ENCODE measurements at places on chromosomes 5 and 9. TPM values are rescaled to one million over a fixed set of nuclear protein-coding genes. Genes with fewer than 3 reads are reported as not detected.

- no peak for DNase-seq
- H3K36me3 ChIP-seq = no peaks in the 10 kb centered on the region
- no peak overlapping the region for H3K27ac ChIP-seq
- no peak overlapping the region for H3K4me3 ChIP-seq
- H3K27me3 ChIP-seq = no peaks in the 10 kb centered on the region
- no peaks in the 10 kb centered on the region for H3K4me1 ChIP-seq
These were observed 381.2 kb downstream of the KIF4B start for GRCh38 chr5:155394727-155395126.

The NIM1K gene
- 10.5 TPM for total RNA-seq

DNA sequence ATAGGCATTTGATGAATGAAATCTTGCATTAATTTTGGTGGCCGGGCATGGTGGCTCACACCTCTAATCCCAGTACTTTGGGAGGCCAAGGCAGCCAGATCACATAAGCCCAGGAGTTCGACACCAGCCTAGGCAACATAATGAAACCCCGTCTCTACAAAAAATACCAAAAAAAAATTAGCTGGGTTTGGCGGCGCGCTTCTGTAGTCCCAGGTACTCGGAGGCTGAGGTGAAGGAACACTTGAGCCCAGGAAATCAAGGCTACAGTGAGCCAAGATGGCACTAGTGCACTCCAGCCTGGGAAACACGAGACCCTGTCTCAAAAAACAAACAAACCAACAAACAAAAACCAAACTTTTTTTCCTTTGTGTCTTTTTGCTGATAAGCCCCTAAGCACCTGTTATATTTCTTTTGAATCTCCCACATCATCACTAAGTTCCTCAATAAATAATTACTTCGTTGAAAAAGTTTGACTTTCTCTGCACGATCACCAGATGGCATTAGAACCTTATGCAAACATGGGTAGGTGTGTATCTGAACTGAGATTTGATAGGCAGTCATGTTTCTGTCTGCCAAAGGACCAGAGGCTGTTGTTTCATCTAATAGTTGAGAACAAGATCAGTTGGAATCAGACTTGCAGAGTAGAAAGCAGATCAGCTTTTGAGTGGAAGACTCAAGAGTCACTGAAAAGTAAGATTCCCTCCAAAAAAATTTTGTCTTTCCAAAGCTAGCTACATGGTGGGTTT is 5.5 kb upstream of the MATR3 start:
- peaks cover 17% of the 10 kb centered on the region for H3K36me3 ChIP-seq
- H3K4me1 ChIP-seq = no peaks in the 10 kb centered on the region

DNA sequence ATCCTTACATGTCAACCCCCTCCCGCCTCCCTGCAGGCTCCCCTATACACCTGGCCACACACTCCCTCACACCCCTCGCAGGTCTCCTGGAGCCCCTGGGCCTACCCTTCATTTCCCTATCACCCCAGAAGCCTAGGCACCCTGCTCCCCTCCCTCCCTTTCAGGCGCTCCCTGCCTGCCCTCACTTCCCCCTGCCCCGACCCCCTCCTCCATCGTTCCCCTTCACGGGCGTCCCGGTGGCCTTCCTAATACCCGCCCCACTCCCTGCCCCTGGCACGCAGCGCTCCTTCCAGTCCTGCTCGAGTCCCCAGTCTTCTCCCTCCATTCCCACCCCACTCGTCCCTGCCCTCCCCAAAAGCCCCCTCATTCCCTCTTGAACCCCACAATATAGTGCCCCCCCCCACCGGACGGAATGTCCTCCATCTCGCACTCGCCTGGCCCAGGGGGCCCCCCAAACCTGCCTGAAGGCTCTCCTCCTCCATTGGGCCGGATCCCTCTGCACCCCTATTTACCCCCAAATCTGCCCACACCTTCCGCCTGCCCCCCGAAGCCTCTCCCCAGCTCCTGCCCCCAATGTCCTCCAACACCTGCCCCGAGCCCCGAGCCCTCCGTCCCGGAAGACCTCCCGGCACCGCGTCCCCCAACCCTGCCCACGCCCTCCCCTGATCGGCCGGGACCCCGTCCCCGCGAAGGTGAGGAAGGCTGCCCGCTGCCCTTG is 746 bp downstream of the STRBP start:
- peak overlapping the region; percentile 68 for H3K4me3 ChIP-seq
- peak; percentile 47 for DNase-seq
- H3K4me1 ChIP-seq = peaks cover 38% of the 10 kb centered on the region
- peaks cover 4% of the 10 kb centered on the region for H3K27me3 ChIP-seq
- no peaks in the 10 kb centered on the region for H3K36me3 ChIP-seq

The MEF2C gene
- total RNA-seq = 24.1 TPM

GRCh38 chr5:68126886-68127285 is 88.7 kb upstream of the PIK3R1 start:
- H3K27me3 ChIP-seq = no peaks in the 10 kb centered on the region
- no peak overlapping the region for H3K27ac ChIP-seq
- H3K36me3 ChIP-seq = peaks cover 4% of the 10 kb centered on the region
- DNase-seq = no peak
- H3K4me3 ChIP-seq = no peak overlapping the region

The NDFIP1 gene
- total RNA-seq = 56.1 TPM

- no peaks in the 10 kb centered on the region for H3K27me3 ChIP-seq
- H3K4me1 ChIP-seq = peaks cover 5% of the 10 kb centered on the region
- no peaks in the 10 kb centered on the region for H3K36me3 ChIP-seq
- H3K27ac ChIP-seq = no peak overlapping the region
These were observed 28.7 kb upstream of the PALM2AKAP2 start for GRCh38 chr9:109751253-109751652.
